ENCODE measurements at places on chromosomes 4 and X. TPM values are rescaled to one million over a fixed set of nuclear protein-coding genes. Genes with fewer than 3 reads are reported as not detected.

- DNase-seq, result peak; percentile 62
Observed at GRCh38 chr4:1192091-1192492, 19.7 kb upstream of the SPON2 start.

GRCh38 chr4:32163125-32163524 is 1443.0 kb downstream of the PCDH7 start:
- DNase-seq, result no peak

DNA sequence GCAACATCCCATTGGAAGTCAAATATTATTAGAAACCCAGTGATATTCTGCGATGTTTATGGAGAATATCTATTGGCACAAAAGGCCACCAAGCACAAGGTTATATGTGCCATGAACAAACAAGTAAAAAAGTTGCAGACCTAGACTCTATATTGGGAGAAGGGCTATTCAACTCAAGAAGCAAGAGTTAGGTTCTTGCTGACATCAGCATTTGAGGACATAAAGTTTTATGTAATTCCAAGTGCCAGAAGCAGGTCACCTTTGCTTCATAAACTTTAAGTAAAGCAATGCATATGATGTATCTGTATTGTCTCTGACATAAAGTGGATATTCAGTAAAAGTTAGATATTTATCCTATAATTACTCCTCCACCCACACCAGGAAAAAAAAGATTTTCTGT is 71.1 kb downstream of the MAGEB10 start:
- no peak for DNase-seq

DNA sequence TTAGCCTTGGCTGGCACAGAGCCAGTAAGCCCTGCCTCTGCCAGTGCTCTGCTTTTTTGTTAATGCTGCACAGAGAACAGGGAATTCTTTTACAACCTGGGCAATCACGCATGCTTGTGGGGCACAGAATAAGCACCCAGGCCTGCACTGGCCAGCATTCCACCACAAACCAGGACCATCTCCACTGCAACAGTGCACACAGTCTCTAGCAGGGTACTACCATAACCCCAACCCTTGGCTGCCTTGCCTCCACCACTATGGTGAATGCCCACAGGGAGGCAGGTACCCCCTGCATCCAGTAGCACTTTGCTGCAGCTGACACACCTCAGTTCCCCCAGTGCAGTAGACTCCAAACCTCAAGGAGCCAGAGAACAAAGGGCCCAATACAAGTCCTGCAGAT is 19.2 kb upstream of the FAAH2 start:
- no peak for DNase-seq

DNA sequence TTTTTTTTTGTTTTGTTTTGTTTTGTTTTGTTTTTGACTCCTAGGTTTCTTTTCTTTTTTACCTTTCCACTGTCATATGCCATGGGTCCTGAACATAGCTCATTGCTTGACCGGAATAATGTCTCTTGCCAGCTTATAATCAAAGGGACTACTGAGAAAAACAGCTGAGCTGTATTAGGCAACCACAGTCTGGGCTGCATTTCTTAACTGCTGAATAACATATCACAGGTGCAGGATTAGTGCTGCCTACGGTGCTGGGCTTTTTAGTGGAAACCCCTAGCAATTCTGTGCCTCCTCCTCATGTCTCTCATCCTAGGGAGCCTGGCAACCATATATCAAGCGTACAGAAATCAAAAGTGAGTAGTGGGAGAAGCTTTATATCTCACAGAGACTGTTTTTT is 333.5 kb downstream of the BMPR1B start:
- DNase-seq, result no peak

Gene MAOA
- 11.8 TPM for total RNA-seq

- DNase-seq, result no peak
Observed at GRCh38 chrX:3711331-3711917, 2.0 kb downstream of the PRKX start.

Gene MAGEC3
- total RNA-seq, result not detected

DNA sequence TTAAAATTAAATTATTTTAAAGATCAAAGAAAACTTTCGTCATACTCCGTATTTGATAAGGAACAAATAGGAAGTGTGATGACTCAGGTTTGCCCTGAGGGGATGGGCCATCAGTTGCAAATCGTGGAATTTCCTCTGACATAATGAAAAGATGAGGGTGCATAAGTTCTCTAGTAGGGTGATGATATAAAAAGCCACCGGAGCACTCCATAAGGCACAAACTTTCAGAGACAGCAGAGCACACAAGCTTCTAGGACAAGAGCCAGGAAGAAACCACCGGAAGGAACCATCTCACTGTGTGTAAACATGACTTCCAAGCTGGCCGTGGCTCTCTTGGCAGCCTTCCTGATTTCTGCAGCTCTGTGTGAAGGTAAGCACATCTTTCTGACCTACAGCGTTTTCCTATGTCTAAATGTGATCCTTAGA is at the start of gene CXCL8:
Gene CXCL8 (plus strand): TSS at position 217 of the 426 bp plus-strand sequence. CDS start 90 bp downstream, at position 307.
- peak; percentile 93 for DNase-seq

GRCh38 chr4:180808862-180809261 is 1434.3 kb upstream of the TENM3 start:
- no peak for DNase-seq

All from HT-29 (cell line).